ENCODE measurements at places on chromosomes 5 and 9. TPM values are rescaled to one million over a fixed set of nuclear protein-coding genes. Genes with fewer than 3 reads are reported as not detected.

DNA sequence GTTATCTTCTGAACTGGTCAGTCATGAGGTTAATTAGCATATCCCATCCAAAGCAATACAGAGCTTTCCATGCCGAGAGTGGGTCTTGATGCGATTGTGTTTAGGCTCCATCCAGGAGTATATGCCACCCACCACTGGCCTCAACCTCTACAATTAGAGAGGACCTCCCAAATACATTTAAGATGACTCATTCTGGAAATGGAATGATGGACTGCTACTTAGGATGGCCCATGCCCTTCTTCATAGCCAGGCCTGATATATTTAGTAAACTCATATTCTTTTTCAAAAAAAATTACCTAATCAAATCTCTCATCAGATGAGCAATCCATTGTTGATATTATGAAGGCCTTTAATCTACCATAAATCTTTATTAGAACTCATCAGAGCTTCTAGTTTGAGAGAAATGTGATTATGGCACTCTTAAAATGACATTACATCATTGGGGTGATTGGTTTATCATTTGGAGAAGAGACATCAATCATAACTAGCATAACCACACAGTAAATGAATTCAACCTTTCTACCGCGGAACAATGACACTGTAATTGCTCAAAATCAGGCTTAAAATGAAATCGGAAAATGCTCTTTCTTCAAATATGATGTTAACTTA, 414.2 kb upstream of the WWC1 start:
- DNase-seq: no peak

DNA sequence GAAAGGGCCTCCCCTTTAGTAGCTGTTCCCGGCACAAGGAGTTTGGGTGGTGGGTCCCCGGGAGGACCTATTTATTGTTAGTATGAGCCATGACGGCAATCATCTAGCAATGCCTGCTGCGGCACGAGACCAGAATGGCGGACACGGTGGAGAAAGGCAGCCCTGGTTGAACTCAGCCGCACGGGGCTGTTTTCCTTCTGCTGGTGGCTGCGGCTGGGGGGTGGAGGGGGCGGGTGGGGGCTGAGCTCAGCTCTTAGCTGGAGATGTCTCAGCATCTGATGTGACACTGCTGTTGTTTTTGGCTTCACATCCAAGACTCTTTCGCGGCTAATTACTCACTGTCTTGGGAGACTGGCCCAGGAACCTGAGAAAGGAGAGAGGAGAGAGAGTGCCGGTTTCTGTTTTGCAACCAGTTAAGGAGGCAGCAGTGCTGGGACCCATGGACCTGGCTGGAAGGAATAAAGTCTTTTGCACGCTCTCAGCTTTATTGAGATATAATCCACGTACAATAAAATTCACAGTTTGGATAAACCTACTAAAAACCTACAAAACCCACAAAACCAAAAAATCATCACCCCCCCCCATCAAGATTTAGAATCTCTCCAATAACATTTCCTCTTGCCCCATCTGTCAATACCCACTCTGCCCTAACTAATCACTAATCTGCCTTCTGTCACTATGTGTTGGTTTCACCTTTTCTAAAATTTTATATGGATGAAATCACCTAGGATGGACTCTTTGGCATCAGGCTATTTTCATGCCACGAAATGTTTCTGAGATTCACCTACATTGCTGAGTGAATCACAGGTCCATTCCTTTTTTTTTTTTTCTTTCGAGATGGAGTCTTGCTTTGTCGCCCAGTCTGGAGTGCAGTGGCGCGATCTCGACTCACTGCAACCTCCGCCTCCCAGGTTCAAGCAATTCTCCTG, 81.8 kb upstream of the NEURL1B start:
- no peak for DNase-seq

DNA sequence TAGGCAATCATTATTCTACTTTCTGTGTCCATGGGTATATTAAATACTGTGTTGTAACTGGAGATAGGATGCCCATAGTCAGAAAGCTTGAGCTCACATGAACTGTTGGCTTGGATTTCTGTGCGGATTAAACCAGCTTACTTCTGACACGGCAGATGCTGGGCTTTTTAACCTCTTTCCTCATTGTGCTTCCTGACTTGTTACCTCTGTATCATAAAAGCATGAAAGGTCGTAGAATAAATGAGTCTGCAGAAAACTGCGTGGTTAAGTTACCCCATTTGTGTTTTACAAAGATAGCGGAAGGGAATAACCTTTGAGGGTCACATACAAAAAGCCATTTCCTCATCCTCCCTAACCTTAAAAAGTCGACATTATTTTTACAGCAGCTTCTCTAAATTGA, 199.5 kb upstream of the DMRT1 start:
- DNase-seq: no peak

GRCh38 chr5:63916786-63917185, 45.5 kb downstream of the HTR1A start:
- no peak for DNase-seq

- DNase-seq: no peak
These were observed 88.7 kb downstream of the UGCG start for GRCh38 chr9:111985315-111985714.

DNA sequence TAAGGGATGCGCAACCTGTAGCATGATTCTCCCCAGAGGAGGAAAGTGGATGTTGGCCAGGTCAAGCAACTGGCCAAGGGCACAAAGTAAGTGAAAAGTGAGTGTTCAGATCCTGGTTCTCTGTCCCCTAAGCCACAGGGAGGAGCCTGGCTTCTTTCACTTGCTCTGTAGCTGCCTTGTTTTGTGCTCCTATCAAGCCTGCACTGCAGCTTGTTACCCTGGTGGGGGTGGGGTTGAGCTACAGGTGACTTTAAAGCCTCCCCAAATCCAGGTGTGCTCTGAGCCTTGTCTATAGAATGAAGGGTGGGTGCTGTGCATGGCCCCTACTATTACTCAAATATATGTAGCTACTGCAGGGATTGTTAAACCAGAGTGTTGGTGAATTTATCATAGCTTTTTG, 32.9 kb downstream of the RALGPS1 start:
- no peak for DNase-seq

- DNase-seq: no peak
These were observed 294.9 kb downstream of the MED10 start for GRCh38 chr5:6083311-6083978.

TEX48 gene
- not detected for total RNA-seq

- DNase-seq: no peak
These were observed 1.9 kb upstream of the TMEM171 start for GRCh38 chr5:73118391-73118973.

- DNase-seq: peak; percentile 85
These were observed 19.5 kb upstream of the GOLPH3 start for GRCh38 chr5:32193591-32193990.

Measured in suprapubic skin (tissue), 4 donors.